Ovary (tissue), 10 donors: ENCODE measurements at places on chromosomes 13 and 19.
A peak's percentile ranks its signal among the peaks of the same experiment; 100 is the strongest.

- DNase-seq, result no peak
Observed at GRCh38 chr13:104875038-104875754, 1660.3 kb downstream of the EFNB2 start.

DNA sequence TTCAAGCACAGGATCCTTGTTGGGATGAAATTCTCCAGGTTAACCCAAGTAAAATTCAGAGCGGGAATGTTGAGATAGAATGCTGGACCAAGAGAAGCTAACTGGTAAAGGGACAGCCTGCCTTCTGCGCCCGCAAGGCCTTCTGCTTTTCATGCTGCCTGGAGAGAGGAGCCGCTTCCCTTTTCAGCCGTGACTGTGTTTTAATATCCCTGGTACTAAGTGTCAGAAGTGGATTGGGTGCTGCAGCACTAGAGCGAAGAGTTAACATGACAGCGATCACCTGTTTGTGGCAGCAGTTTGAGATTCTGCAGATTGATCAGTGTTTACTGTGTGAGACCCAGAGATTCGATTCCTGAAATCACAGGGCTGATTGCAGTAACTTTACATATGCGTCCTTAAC, 197.4 kb upstream of the ZNF536 start:
- DNase-seq, result no peak

DNA sequence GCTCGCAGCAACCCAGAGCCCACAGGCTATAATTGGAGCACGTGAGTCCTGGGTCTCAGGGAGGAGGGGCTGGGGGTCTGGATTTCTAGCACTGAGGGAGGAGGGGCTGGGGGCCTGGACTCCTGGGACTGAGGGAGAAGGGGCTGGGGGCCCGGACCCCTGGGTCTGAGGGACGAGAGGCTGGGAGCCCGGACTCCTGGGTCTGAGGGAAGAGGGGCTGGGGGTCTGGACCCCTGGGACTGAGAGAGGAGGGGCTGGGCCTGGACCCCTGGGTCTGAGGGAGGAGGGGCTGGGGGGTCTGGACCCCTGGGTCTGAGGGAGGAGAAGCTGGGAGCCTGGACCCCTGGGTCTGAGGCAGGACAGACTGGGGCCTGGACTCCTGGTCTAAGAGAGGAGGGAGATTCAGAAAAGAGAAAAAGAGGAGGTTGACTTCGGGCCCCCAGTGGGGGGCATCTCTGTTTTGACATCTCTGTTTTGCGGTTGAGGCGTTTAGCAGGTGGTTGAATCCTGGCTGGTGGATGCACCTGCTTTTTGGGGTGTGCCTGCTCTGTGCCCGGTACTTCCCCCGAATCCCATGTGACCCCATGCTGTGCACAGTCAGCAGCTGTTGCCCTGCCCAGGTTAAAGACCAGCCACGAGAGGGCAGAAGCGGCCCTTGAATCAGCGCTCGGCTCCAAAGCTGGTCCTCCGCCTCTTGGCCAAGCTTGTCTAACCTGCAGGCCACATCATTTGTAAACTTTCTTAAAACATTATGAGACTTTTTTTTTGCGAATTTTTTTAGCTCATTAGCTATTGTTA, 10.5 kb downstream of the PVR start:
- peak; percentile 48 for DNase-seq

GRCh38 chr19:991174-991931, 7.2 kb downstream of the WDR18 start:
- DNase-seq, result peak; percentile 44

GRCh38 chr13:74644229-74644628, 510.0 kb upstream of the KLF12 start:
- DNase-seq, result no peak

DNA sequence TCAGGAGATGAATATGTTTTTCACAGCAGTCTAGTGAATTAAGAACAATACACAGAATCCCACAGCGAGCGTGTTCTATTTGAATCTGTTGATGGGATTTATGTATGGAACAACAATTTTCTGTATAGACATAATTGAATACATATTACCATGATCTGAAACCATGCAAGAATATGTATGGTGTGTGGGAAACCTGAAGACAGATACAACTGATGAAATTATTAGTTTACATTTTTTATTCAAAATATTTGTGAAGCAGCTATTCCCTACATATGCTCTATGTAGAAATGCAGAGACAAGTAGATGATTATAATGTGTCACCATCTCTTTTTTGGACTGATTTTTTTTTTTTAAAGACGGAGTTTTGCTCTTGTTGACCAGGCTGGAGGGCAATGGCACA, 91.8 kb downstream of the DNAJC15 start:
- no peak for DNase-seq

GRCh38 chr13:23778002-23778652, 111.1 kb downstream of the MIPEP start:
- DNase-seq, result no peak
